ENCODE measurements at places on chromosomes 11 and 22.

DNA sequence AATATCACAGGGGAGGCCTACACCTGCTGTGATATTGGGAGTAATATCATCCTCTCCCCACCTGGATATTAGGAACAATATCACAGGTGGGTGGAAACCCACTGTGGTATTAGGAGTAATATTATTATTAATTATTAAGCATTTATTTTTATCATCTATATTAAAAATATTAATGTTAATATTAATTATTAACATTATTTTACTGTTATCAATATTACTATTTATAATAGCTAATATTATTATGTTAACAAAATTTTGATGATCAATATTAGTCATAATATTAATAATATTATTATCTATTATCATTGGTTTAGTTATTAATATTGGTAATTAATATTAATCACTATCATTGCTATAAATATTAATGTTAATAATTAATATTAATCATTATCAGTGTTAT, 161.1 kb upstream of the API5 start:
- DNase-seq = no peak

DNA sequence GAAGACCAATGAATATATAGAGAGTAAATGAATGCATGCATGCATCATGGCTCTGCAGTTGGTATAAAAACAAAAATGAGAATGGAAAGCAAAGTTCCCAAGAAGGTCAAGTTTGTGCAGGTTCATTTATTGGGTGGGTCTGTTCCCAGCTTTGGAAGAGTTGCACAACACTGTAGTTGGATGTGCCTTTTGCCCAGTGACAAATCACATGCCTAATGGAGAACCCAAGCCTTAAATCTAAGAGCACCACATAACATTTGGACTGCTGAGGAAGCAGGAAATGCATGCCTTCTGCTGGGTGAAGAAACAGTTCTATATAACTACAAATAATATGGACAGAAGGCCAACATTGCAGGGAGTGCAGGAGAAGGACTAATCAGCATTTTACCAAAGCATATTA, 30.6 kb downstream of the PRCP start:
- no peak for DNase-seq

DNA sequence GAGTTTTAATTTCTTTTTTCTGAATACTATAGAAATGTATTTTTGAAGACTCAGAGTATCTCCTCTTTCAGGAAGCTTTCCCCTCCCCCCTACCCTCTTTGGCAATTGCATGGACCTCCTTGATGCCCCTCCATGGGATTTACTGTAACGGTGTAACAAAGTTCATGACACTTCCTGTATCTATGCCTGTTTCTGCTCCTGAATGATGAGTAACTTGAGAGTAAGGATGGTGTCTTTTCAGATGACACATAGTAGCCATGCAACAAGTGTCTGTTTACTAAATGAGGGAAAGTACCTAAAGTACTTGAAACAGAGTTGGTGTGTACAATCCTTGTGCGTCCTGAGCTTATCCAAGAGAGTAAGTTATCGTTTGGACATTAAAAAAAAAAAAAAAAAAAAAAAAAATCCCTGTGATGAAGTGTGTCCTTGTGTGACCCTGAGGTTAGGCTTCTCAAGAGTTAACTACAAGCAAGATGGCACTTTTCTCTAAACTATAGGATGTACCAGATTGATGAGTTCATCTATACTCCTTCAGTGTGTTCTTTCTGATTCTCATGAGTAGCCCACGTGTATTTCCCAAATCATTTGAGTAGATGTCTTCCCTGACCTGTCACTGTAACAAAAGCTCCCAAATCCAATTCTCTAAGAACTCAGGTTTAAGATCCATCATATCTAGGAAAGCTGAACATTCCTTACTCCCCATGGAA, 7.4 kb downstream of the ETS1 start:
- DNase-seq = peak; percentile 45

- DNase-seq = no peak
Observed at GRCh38 chr22:42068291-42068690, 2.3 kb downstream of the NAGA start.

DNA sequence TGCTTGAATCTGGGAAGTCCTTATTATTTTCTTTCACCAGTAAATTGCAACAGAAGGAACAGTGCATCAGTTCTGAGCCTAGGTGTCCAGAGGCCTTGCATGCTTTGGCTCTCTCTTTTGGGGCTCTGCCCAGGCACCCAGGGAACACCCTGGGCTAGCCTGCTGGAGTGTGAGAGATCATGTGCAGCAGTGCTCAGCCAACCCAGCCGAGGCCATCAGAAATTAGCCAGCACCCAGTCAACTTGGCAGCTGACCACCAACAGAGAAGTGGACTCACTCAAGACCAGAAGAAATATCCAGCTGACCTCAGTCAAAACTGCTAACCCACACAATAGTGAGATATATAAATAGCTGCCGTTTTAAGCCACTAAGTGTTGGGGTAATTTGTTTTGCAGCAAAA, 11.2 kb upstream of the P4HA3 start:
- no peak for DNase-seq

DNA sequence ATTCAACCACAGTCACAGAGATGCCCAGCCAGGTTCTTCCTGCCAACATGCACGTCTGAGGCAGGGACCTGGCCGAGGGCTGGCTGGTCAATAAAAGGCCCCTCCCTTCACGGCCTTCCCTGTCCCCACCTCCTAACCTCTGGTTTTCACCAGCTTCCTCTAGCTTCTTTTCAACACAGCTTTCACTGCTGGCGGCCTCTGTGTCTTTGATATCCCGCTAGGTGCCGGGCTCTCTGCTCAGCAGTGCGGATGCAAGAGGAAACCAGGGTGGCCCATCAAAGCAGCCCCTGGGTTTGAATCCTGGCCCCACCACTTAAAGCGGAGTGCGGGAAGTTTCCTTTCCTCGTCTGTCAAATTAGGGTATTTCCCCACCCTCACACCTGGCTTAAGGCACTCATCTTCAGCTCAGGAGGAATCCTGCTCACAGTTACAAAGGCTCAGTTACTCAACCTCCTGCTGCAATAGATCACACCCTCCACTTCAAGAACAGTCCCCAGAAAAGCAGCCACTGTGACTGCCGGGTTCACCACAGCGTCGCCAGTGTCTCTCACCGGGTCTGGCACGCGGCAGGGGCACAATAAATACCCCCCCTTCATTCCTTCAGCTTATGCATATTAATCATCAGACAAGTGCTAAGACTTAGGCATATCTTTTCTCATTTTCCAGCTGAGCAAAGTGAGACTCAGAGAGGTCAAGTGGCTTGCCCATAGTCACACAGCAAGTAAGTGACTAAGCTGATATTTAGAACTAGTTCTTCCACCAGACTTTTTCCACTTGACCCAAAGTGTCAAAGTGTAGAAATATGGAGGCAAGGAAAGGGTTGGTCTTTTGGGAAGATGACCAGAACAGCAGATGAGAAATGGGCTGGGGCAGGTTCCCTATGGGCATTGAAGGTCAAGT, 45.7 kb downstream of the TXN2 start:
- DNase-seq = peak; percentile 54

GRCh38 chr11:121412711-121413415, 39.3 kb upstream of the SORL1 start:
- no peak for DNase-seq

DNA sequence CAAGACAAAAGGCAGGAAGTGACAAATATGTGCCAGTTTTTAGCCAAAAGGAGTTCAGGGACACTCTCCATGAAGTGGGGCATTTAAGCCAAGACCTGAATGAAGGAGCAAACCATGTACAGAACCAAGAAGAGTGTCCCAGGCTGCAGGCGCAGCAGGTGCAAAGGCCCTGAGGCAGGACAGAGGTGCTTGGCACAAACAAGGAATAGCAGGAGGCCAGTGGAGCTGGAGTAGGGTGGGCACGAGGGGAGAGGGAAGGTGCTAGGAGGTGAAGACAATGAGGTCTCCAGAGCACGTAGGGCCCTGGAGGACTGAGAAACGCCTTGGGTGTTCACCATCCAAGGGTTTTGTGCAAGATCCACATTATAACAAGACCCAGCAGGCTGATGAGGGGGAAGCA, 474.1 kb downstream of the MN1 start:
- DNase-seq = no peak

- no peak for DNase-seq
Observed at GRCh38 chr11:44565953-44566949, 788 bp downstream of the CD82 start.

DNA sequence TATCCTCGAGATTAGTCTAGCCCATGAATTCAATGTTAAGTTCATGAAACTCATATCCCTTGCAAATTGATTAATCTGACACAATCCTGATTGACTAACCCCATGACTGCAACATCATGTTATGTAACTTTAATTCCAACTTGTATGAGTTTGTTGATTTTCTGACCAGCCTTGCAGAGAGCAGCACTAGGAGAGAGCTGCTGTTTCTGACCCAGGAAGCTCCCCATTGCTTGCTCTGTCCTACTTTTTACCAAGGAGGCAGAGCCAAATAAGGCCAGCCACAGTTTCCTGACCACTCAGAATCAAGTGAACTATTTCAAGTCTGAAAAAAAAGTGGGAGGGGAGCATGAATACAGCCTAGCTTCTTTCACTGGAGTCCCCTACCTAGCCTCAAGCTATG, 13.2 kb downstream of the MPZL3 start:
- no peak for DNase-seq

DNA sequence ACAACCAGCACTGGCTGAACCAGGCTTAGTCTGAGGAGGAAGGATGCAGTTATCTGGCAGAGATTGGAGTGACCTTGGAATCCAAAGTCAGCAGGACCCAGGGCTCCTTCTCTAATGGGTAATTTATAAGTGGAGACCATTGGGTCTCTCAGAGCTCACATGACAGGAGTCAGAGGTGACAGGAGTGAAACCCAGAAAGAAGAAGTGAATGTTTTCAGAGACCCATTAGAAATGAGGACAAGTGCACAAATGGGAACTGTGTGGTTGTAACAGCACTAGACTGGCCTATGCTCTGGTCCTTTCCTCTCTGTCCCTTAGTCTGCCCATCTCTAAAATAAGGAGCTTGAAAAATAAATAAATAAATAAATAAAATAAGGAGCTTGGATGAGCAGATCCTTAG, 107.4 kb downstream of the SERGEF start:
- peak; percentile 39 for DNase-seq

- no peak for DNase-seq
Observed at GRCh38 chr11:133118563-133119268, 413.6 kb downstream of the OPCML start.

DNA sequence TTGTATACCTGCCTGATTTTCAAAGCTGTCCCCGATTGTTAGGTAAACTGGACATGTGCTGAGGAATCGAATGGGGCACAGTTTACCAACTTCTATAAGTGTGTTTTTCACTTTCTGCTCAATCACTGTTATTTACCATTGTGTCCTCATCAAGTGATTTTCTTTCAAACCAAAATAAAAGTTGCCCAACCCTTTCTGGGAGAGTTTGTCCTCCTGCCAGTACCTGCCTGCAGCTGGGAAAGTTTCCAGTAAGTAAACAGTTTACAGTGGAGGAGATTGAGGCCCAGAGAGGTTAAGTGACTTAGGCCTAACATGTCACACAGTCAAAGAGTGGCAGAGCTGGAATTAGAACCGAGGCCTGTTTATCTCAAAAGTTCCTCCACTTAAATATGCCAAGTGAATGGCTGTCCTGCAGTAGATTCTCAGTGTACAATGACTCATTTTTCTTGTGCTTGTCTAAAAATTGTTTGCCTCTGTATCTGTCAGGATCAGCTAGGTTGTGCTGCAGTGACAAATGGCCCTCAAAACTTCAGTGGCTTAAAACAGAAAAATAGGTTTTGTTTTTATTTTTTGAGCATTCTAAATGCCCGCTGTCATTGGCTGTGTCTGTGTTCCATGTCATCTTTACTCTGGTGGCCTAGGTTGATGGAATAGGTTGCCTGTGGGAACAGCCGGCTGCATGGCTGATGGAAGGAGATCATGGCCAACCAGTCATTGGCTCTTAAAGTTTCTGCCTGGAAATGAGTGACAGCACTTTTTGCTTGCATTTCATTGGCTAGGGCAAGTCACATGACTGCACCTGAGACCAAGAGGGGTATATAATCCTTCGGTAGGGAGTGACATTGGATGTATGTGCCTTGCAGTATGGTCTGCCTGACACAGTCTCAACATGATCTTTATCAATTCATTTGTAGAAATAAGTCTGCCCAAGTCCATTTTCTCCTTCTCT, 61.8 kb upstream of the CRYBB3 start:
- no peak for DNase-seq

DNA sequence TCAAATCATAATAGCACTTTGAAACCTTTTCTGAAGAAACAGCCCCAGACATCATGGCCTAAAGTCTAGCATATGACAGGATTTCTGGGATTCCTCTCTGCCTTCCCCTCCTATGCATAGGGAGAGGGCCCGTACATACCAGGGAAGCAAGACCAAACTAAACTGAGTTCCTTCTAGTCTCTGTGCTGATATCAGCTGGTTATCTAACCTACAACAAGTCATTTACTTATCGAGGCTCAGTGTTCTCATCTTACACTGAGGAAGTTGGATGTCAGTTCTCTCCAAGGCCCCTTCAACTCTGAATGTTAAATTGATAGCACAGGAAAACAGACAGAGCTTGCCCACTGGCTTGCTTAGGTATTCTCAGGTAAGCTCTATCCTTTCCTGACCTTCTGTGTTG, 17.0 kb upstream of the GRIK4 start:
- DNase-seq = no peak

DNA sequence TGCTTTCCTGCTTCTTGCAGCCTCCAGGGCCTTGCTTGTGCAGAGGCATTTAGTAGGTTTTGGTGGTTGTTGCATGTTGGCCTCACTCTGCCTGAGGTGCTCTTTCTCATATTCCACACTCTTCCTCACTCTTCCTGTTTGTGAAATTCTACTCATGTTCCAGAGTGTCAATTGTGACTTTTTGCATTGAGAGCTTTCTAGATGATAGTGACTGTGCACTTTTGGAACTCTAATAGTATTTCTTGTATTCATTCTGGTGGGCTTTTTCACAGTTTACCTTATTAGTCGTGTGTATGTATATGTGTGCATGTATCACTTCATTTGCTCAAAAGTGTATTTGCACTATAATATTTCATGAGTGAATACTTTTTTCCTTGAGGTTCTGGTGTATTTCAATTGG, 11.3 kb downstream of the HSD17B12 start:
- no peak for DNase-seq

GRCh38 chr11:100930185-100930778, 199.3 kb downstream of the PGR start:
- DNase-seq = peak; percentile 7

- DNase-seq = no peak
Observed at GRCh38 chr11:117392001-117392690, 64.5 kb downstream of the CEP164 start.

- DNase-seq = no peak
Observed at GRCh38 chr11:117823946-117824420, 561 bp downstream of the FXYD2 start.

GRCh38 chr22:19206287-19206686, 27.8 kb upstream of the SLC25A1 start:
- DNase-seq = no peak

DNA sequence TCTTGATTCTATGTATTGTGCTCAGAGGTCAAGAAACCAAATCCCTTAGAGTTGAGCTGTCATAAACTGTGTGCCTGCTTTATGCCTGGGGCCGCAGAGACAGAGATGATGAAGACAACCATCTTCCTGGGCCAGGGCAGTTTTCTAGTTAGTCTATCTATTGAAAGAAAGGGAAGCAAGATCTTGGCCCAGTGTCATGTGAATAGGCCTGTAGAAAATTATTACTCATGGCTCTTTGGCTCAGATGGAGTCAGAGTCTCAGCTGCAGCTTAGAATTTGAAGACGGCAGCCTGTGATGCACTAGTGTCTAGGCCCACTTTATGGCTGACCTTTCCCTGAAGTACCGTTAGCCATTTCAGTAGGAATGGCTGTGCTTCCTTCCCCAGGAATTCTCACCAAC, 112.0 kb downstream of the DBX1 start:
- no peak for DNase-seq

- no peak for DNase-seq
Observed at GRCh38 chr22:33005476-33005875, 52.7 kb downstream of the SYN3 start.
